HS-27A (cell line): ENCODE measurements at places on chromosomes 5 and 9.

GRCh38 chr9:29285818-29286217, 1712.5 kb upstream of the C9orf72 start:
- no peak for DNase-seq

DNA sequence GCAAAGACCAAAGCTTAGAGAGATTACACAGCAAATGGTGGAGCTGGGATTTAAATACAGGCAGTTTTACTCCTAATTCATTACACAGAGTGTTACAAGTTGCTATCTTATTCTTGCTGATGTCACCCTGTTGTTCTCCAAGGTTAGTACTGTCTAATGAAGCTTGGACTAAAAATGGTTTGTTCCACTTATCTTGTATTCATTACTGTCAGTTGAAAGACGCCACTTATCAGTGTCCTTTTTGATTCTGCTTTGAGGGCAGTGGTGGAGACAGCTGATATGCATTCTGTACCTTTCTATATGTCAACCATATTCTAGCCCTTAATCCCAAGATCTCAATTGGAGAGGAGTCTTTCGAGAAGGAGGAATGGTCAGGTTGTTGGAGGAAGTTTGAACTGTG, 14.0 kb upstream of the DENND4C start:
- no peak for DNase-seq

- DNase-seq, result peak; percentile 27
Observed at GRCh38 chr5:142296914-142297417, 27.9 kb downstream of the SPRY4 start.

DNA sequence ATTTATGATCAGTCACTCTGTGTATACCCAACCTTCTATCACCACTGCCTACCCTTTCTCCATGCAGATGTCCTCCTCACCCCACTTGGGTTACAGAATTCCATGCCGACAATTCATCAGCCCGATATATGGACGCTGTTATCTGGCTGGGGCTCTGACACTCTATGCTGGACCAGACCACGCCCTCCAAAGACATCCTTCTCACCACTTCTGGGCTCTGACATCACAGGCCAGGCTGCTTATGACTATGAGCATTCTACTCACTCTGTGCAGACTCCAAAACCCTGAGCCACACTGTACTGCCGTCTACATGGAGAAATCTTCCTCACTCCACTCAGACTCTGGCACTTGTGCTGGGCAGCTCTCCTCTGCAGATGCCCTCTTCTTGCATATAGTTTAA, 7.6 kb upstream of the AK3 start:
- no peak for DNase-seq

GRCh38 chr5:109823597-109823996, 133.9 kb downstream of the MAN2A1 start:
- no peak for DNase-seq
